ENCODE measurements at places on chromosomes 1 and 21.

- DNase-seq, result no peak
Observed at GRCh38 chr1:152237093-152237492, 13.1 kb upstream of the HRNR start.

- DNase-seq, result no peak
Observed at GRCh38 chr21:32370998-32371766, 21.6 kb downstream of the URB1 start.

GRCh38 chr1:177571485-177572076 lies 398.3 kb downstream of the SEC16B start:
- no peak for DNase-seq

- DNase-seq, result peak; percentile 96
Observed at GRCh38 chr1:38559446-38560165, 300.0 kb downstream of the RRAGC start.
